ENCODE measurements at places on chromosomes 13 and 19. TPM values are rescaled to one million over a fixed set of nuclear protein-coding genes. Genes with fewer than 3 reads are reported as not detected.

ZNF763 gene
- 11.6 TPM for total RNA-seq

- DNase-seq, result peak; percentile 90
Measured at GRCh38 chr13:26442541-26442940, 114.9 kb upstream of the WASF3 start.

DNA sequence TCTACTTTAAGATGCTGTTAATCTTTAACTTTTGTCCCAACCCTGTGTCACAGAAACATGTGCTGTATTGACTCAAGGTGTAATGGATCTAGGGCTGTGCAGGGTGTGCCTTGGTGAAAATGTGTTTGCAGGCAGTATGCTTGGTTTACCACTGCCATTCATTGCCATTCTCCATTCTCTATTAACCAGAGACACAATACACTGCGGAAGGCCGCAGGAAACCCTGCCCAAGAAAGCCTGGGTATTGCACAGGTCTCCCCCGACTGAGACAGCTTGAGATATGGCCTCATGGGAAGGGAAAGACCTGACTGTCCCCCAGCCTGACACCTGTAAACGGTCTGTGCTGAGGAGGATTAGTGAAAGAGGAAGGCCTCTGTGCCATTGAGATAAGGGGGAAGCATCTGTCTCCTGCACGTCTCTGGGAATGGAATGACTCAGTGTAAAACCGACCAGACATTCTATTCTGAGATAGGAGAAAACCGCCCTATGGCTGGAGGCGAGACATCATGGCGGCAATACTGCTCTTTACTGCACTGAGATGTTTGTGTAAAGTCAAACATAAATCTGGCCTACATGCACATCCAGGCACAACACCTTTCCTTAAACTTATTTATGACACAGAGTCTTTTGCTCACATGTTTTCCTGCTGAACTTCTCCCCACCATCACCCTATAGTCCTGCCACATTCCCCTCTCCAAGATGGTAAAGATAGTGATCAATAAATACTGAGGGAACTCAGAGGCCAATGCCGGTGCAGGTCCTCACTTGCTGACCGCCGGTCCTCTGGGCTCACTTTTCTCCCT, 13.1 kb upstream of the ZNF888 start:
- DNase-seq, result peak; percentile 58

DNA sequence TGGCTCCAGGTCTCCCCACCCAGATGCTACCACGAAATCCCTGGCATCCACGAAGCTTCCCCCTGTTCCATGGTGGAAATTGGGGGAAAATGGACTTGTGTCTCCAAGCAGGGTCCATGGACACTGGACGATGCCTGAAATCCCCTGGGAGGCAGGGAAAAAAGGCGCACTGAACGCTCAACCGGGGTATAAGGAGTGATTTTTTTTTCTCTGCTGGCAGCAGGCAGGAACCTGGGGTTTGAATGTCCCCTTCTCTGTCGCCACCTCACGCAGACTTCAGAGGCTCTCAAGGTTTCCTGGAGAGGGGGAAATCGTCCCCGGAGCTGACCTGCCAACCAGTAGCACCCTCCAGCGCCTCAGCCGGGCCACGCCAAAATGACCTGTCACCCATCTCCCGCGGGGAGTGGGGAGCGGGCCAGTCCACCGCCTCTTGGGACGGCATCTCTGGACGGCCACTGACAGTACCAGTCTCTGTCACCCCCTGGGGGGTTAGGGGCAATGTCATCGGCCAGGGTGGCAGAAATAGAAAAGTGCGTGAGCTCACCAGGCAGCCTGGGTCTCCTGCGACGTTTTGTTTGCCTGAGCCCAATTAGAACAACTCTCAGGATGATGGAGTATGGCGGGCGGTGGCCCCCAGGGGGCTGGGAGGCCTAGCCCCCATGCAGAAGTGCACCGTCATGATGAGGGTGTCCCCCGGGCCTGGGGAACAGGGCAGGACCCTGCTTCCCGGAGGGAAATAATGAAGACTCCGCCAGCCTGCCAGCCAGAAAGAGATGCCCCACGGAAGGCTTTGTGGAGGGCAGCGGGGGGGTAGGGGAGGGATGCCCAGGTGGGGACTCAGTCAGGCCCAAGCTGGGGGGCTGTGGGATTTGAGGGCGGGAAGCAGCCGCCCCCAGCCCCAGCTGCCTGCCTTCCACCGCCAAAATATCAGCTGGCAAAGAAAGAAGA, 2.6 kb downstream of the PTPRS start:
- DNase-seq, result no peak

GRCh38 chr13:26742691-26743358, 17.8 kb downstream of the GPR12 start:
- no peak for DNase-seq

ZNF614 gene
- 12.0 TPM for total RNA-seq

DNA sequence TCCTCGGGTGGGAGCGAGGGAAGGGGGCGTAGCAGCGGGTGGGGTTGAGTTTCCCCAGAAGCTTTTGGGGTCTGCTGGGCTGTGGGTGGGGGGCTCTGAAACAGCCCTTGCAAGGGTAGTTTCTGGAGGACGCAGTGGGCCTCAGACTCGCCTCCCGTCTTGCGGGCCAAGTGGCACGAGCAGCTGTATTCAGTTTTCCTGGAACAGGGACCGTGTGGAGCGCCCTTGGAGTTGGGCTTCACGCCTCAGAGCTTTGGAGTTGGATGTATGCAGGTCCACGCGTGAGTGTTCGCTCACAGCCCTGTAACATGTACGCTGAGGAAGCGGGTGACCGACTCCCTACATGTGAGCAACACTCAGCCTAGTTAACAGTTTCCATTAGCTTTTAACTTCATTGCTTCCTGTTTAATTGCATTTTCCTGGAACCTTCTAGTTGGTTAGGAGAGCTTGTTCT, 603 bp downstream of the TM9SF2 start:
- DNase-seq, result no peak

WDR62 gene
- total RNA-seq, result 1.2 TPM

GRCh38 chr13:109200556-109200955, 571.1 kb downstream of the MYO16 start:
- DNase-seq, result no peak

- no peak for DNase-seq
Measured at GRCh38 chr13:73945382-73945781, 188.8 kb downstream of the KLF12 start.

MEIS3 gene
- total RNA-seq, result 91.2 TPM

GRCh38 chr13:113020323-113021080, 51.5 kb downstream of the MCF2L start:
- no peak for DNase-seq

- no peak for DNase-seq
Measured at GRCh38 chr13:111527614-111528229, 207.3 kb downstream of the TEX29 start.

AMER2 gene
- total RNA-seq, result 2.4 TPM

DNA sequence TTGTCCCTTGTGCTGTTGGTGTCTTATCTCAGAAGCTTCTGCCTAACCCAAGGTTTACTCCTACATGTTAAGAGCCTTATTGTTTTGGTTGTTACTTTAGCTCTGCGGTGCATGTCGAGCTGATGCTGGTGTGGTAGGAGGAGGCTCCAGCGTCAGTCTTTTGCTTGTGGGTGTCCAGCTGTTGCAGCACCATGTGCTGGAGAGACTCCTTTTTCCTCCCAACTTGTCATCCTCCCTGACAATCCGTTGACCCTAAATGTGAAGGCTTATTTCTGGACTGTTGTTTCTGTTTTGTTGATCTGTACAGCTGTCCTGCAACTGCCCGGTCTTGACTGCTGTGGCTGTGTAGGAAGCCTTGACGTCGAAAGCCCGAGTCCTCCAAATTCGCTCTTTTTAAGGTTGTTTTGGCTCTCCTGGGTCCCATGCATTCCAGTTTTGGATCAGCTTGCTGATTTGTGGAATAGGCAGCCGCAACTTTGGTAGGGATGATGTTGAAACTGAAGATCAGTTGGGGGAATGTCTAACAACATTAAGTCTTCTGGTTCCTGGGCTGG, 15.3 kb downstream of the NAXD start:
- no peak for DNase-seq

GRCh38 chr19:53254411-53255341, at the start of gene ZNF677:
Gene ZNF677 (minus strand): TSS chr19:53254873. CDS start chr19:53251550, 3,323 bp downstream.
- DNase-seq, result peak; percentile 92

DNA sequence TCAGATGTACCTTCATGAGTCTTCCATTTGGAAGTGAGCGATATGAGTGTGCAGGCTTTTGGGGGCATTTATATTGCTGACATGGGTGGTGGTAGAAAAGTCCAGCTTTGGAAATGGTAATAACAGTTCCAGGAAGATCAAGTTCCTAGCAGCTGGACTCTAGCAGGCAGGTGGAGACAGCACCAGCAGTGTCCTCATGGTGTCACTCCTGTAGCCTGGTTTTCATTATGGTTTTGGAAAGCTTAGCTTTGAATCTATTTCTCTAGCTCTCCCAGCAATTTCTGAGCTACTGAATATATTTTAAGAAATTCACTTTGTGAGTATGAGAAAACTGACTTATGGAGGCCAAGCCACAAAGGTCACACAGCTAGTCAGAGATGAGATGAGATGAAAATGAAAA, 523.2 kb upstream of the HTR2A start:
- DNase-seq, result no peak

DNA sequence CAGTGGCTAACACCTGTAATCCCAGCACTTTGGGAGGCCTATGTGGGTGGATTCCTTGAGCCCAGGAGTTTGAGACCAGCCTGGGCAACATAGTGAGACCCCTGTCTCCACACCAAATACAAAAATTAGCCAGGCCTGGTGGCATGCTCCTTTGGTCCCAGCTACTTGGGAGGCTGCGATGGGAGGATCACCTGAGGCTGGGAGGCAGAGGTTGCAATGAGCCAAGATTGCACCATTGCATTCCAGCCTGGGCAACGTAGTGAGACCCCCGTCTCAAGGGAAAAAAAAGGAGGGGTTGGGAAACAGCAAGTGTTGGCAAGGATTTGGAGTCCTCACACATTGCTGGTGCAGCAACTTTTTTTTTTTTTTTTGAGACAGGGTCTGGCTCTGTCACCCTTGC, 19.2 kb downstream of the SPTBN4 start:
- DNase-seq, result no peak

EPN1 gene
- 7.5 TPM for total RNA-seq

GRCh38 chr19:46821512-46822409, 28.9 kb downstream of the AP2S1 start:
- DNase-seq, result peak; percentile 59

DNA sequence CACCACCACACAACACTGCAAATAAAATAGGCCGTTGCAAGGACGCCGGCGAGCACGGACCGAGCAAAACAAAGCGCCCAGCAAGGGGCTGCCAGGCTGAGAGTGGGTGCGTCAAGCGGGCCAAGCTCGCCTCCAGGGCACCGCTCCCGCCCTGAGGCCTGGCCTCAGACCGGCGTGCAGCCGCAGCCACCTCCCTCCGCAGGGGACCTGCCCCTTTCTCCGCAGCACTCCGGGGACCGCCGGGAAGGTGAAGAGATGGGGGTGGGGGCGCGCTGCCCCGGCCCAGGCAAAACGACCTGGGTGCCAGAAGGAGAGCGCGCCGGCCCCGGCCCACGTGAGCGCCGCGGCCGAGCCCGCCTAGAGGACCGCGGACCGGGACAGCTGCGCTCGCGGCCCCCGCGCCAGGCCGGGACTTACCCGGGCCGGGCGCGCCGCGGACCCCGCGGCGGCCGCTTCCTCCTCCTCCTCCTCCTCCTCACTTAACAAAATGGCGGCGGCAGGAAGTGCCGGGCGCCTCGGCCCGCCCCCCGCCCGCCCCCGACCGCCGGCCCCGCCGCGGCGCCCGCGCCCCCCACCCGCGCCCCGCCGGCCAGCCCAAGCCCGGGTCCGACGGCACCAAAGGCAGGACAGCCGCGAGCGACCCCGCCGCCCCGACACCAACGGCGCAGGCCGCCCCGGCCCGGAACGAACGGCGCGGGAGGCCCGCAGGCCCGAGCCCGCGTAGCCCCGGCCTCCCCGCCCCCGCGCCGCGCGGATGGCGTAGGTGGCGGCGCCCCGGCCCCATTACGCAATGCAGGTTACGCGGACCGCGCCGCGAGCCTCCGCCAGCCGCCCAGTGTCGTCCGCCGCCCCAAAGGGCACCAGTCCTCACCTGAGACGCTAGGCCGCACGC, 674 bp downstream of the BRD4 start:
- DNase-seq, result peak; percentile 35

- peak; percentile 55 for DNase-seq
Measured at GRCh38 chr13:31945202-31945961, 86.2 kb upstream of the FRY start.

ZNF665 gene
- total RNA-seq, result 9.9 TPM

DNA sequence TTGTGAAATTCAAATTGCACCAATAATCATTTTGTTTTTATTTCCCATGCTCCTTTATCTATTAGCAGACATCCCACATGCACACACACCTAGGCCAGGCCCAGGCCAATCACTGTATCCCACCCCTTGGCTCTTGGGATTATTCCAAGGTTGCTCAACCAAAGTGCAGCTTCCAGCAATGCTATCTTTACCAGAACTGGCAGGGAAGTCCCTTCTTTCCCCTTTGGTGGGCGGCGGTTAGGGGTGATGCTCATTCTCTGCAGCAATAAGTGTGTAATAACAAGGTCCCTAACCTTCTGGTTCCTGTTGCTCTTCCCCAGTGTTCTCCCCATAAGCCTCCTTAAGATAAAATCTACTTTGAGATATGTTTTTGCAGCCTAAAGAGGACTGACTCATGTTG, 18.3 kb upstream of the KCTD12 start:
- peak; percentile 81 for DNase-seq

GRCh38 chr13:93655154-93655553, 428.5 kb downstream of the GPC6 start:
- DNase-seq, result peak; percentile 19

GRCh38 chr13:102517959-102518358, 78.8 kb upstream of the TPP2 start:
- no peak for DNase-seq

Measured in umbilical cord (tissue), 2 donors.